ENCODE measurements at places on chromosomes 1 and 21.

GRCh38 chr1:3548895-3549294 lies 62.4 kb downstream of the MEGF6 start:
- DNase-seq, result no peak

DNA sequence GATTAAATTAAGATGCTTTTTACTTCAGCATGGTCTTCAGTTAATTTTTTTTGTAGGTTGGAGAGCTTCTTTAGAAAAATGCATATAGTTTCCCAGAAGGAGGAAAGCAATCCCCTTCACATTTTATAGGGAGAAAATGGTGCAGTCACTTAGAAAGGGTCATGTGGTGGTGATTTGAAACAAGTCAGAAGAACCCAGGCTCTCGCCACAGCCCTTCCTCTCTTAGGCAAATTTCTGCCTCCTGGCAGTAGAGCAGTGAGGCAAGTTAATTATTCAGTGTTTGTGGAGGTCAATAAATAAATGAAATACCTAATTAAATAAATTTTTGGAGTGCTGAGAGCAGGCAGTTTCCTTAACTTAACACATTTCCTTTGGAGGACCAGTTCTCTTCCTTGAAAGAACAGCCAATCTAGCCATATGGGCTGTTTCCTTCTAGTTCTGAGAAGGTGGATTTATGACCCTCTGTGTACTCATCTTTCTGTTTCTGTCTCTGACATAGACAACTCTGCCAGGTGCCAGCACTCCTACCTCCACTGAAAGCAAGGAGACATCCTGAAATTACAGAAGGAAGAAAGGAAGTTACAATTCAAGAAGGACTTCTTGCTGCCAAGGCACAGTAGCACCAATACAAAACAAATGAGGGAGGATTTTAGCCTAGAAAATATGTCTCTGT lies 19.0 kb upstream of the POGZ start:
- DNase-seq, result no peak

DNA sequence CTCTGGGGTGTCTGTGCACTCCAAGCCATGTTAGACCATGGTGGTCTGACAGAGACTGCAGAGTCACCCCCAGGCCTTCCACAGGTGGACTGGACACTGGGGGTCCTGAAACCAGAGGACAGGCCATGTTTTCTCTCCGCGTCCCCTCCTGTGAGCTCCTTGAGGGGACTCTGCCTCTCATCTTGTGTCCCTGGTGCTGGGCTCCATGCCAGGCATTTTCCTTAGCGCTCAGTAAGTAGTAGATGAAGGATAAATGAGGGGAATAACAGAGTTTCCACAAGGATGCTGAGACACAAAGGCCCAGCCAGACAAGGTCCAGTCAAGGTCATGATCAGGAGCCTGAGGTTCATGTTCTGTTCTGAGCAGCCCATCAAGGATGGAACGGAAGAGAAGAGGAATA lies 57.4 kb downstream of the FAM163A start:
- no peak for DNase-seq

- DNase-seq, result no peak
Measured at GRCh38 chr1:23092447-23092846, 73.2 kb downstream of the KDM1A start.

DNA sequence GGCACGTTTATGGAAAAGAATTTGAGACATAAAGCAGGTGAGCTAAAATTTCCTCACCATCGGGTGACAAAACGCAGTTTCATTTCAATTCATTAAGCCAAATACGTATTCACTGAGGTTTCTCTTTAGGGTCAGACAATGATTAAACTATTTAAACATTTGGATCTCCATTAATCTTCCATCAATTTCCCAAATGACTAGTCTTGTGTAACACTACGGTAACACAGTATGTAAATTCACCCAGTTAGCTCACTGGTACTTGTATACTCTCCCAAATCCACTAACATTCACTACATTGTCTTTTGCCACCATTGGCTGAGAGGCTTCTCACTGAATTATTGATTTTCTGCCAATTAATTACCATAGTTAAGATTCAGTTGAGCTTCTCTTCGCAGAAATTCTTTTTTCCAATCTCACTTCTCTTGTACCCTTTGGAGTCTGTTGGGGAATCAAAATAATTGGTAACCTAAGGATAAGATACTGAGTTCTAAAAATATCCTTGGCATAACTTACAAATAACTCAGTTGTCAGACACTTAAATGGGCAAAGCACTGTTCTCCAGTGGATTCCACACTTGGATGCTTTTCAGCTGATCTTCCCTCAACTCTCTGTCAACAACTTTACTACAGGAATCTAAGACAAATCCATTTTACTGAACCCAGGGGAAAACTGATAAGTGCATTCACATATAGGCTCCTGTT lies 40.7 kb downstream of the SIPA1L2 start:
- no peak for DNase-seq

- no peak for DNase-seq
Measured at GRCh38 chr1:215290018-215290417, 207.5 kb downstream of the KCNK2 start.

GRCh38 chr1:84259989-84260388 lies 41.5 kb upstream of the SAMD13 start:
- no peak for DNase-seq

GRCh38 chr1:116906812-116907211 lies 2.9 kb upstream of the PTGFRN start:
- DNase-seq, result no peak

- no peak for DNase-seq
Measured at GRCh38 chr1:93659822-93660503, 21.7 kb downstream of the BCAR3 start.

GRCh38 chr1:10530281-10530740 lies 55.6 kb downstream of the PEX14 start:
- no peak for DNase-seq

DNA sequence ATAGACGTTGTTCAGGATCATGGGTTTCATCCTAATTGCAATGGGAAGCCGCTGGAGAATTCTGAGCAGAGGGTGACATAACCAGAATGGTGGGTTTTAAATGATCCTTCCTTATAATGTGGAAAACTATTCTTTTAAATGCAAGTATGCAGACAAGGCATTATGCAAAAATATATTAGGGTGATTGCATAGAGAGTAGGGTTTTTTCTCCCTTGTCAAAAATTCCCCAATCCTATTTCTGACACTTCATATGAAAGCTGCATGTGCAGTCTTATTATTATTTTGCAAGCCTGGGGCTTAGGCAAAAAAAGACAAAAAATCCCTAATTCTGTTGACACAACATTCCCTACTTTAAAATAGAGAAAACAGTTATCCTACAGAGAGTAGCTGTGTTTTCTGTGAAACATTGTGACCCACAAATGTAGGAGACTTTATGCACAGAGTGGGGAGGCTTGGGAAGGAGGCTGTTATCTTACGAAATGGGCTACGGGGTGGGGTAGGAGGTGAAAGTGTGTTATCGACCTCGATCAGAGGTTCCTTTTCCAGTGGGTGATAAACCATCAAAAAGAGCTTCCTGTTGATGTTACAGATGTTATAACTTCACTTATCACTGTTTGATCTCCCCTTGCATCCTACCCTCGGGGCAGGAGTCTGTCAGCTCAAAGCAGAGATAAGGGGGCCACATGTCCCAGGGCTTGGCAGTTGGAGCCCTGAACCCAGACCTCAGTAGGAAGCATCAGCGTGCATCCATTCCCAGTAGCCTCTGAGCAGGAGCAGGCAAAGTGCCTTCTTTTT lies 27.2 kb downstream of the RHEX start:
- no peak for DNase-seq

GRCh38 chr1:205601205-205601604 lies 30.6 kb downstream of the ELK4 start:
- DNase-seq, result no peak

DNA sequence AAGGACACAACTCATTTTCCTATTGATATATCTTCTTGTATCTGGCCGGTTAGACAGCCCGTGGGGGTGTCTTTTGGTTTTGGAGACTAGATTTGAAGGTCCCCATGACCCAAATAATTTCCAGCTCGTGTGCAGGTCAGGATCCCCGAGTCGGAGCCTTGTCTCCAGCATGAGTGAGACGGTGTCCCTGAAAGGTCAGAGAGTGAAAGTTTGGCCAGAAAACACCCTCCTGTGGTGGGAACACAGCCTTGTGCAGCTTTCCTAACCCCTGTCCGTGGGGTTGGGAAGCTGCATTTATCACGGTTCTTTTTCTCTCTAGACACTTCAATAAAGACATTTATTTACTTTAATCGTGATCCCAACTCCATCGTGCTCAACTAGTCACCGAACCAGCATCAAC lies 17.6 kb downstream of the COQ8A start:
- DNase-seq, result no peak

DNA sequence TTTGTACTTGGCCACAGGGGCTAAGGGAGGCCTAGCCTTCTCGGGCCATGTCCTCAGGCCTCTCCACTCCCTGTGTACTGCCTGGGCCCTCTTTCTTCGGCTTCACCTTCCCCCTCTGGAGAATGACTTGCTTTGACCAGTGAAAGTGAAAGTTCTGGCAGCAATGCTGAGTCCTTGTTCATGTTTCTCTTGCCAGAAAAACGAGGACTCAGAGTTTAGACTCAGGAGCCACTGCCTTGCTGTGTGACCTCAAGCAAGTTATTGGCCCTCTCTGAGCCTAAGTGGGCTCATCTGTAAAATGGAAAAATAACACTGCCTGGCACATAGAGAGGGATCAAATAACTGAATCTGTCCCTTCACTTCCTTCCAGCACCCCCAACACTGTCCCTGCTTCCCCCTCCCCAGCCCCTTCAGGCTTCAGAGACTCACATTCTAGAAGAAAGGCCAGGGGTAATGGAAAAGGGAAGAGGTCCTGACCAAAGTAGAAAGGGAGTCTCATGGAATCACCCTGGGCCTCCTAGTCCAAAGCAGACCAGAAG lies 1.5 kb downstream of the C1QA start:
- no peak for DNase-seq
